CD4-positive, alpha-beta T cell treated with Interleukin-15 for 1 hour (primary cell): ENCODE measurements at places on chromosomes 6 and 20.

GRCh38 chr20:57398901-57399535, 7.8 kb downstream of the RBM38 start:
- no peak for DNase-seq

GRCh38 chr6:105331927-105332326, 71.0 kb downstream of the PREP start:
- no peak for DNase-seq

DNA sequence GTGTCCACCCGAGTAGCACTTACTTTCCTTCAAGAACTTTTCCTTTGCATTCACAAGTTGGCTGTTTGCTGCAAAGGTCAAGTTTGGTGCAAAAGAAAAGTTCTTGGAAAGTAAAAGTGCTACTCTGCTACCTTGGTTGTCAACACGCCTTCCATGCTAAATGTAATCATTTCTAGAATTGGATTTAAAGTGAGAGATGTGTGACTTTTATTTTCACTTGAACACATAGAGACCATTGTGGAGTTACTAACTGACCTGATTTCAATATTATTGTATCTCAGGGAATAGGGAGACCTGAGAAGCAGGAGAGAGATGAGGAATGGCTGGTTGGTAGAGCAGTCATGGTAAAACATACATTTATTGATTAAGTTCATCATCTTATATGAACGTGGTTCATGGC, 49.7 kb upstream of the IFNGR1 start:
- DNase-seq, result no peak

- no peak for DNase-seq
Observed at GRCh38 chr6:111581957-111582356, 23.7 kb downstream of the TRAF3IP2 start.

- no peak for DNase-seq
Observed at GRCh38 chr6:29685718-29686326, 4.9 kb upstream of the ZFP57 start.

DNA sequence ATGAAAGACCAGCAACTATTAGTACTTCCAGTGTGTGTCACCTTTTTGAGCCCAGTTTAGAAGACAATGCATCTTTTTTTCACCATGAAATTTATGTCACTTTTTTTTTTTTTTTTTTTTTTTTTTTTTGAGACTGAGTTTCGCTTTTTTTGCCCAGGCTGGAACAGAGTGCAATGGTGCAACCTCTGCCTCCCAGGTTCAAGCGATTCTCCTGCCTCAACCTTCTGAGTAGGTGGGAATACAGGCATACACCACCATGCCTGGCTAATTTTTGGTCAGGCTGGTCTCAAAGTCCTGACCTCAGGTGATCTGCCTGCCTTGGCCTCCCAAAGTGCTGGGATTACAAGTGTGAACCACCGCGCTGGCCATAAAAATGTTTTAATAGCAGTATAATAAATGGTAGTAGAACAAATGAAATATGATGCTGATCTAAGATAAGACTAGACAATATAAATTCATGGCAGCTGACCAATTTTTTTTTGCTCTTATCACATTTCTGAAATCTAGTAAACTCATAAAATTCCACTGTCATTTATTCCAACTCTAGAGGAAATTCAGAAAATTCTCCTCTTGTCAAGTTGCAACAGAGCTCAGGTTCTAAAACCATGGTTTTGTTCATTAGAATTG, 21.3 kb downstream of the NHSL1 start:
- no peak for DNase-seq

- no peak for DNase-seq
Observed at GRCh38 chr6:71079677-71080076, 122.8 kb upstream of the B3GAT2 start.

DNA sequence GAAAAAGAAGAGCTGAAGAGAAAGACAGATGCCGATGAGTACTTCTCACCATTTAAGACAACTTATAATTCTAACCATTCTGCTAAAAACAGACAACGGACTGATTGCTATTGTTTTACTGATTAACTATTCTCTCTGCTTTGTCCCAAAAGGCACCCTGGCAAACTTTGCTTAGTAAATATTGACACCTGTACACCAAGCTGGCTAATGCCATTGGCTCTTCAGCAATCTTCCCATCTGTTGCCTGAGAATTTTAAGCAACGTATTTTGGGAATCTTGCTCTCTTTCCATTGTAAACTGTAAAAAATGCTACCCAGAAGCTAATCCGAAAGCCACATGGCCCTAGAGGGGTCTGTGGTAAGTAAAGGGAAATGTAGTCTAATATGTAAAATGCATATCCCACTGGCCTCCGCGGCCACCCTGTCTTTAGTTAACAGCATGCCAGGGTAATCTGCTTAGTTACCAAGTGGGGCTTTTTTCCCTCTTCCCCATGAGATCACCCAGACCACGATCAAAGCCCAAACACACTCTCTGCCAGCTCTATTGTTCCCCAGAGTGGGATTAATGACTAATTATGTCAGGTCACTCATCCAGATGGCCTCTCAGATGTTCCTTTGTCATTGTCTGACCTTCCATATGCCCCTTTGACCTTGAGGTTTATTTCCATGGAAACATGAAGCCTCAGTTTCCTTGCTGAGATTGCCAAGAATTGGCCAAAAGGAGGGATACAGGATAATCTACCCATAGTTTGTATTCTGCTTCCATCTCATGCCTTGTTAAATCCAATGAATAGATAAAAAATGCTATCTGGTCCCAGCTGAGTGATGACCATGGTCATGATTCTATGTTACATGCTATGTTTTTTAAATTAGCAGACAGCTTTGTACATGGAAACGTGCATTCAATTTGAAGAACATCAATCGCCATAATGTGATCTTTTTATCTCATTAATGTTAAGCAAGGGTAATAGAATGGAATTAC, 216.4 kb upstream of the MCHR2 start:
- DNase-seq, result no peak

DNA sequence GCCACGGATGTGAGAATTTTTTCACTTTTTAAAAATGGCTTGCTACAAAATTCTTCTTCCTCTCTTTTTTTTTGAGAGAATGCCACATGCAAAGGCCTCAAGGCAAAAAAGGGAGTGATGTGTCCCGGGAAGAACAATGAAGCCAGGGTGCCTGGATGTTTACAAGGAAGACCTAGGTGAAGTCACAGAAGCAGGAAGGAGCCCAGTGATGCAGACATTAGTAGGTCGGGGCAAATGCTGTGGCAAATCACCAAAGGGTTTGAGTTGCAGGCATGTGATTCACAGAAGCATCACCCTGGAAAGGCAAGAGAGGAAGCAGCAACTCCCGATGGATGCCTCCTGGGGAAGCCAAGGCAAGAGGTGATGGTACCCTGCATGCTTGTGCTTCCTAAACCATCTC, 46.8 kb downstream of the FARS2 start:
- no peak for DNase-seq

DNA sequence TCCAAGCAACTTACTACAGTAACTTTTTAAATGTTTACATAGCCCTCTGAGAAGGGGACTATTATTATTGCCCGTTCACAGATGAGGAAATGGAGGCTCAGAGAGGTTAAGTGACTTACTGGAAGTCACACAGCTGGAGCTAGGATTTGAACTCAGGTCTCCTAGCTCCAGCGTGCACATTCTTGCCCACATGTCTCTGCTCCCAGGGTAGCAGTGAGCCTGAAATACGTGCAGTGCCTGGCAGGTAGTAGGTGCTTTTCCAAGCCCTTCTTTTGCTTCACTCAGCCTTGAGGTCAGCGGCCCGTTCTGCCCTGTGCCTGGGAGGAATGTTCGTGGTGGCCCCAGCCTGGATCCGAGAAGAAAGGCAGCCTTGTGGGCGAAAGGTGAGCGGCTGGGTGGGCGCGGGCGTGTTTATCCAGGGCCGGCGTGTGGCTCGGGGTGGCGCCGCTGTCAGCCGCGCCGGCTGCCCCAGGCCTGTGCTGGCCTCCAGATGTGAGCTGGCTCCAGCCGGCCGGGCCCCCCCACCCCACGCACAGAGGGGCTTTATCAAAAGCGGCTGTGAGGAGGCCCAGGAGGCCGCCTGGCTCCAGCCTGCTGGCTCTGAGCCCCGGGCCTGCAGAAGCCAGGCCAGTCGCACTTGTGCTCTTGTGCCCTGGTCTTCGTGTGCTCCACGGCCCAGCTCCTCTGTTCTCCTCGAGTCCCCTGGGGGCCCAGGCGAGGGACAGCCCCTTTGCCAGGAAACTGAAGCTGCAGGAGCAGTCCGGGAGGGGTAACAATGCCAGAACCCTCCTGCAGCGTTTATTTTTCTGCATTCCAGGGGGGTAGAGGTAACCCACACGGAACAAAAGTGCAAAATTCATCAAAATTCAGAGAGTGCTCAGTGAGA, 58.1 kb downstream of the UBE2V1 start:
- no peak for DNase-seq

DNA sequence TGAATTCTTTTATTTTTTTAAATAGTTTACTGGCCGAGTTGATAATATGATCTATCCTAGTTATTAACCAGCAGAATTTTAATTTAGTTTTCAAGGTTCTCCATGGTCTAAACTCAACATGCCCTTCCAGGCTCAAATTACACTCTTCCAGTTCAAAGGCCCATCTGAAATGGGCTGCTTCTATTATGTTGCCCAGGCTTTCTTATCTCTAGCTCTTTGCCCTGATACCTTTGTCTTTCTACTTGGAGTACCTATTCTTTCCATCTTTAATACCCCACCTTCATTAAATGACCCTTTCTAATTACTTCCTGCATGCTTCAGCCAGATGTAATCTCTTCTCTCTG, 541.2 kb upstream of the FLRT3 start:
- no peak for DNase-seq

DNA sequence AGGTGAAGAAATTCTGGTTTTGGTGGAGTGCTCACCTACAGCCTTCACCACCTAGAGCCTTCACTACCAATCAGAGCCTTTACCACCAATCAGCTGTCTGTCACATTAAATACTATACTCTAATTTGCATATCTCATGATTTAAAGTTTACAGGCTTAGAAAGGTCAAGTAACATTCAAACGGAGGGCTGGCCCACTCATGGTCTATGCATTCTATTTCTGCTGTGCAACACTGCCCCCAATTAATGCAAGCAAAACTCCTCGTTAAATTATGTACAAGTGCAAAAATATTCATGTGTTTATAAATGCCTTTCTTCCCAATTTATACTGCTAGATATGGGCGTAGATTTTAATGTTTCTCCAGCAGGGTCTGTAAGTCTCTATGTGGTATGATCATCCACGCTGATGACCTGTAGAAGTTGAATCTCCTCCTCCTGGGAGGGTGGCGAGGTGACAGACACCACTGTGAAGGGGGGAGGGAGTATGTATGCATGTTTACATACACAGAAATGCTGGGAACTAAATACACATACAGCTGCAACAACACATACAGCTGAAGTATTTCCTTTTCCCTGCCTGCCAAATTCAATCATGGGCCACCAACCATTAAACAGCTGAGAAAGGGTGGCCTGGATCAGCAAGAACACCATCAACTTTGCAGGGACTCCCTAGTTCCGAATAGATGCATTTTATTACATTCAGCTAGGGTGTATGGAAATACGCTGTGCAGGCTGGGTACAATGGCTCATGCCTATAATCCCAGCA, 13.1 kb downstream of the RRAGD start:
- DNase-seq, result no peak

- no peak for DNase-seq
Observed at GRCh38 chr6:84763886-84764331, 489 bp downstream of the TBX18 start.
